ENCODE measurements at places on chromosomes 1 and 21. TPM values are rescaled to one million over a fixed set of nuclear protein-coding genes. Genes with fewer than 3 reads are reported as not detected.
A peak's percentile ranks its signal among the peaks of the same experiment; 100 is the strongest.

The CCDC17 gene
- 2.5 TPM for total RNA-seq

The TNFRSF14 gene
- total RNA-seq = 199 TPM

DNA sequence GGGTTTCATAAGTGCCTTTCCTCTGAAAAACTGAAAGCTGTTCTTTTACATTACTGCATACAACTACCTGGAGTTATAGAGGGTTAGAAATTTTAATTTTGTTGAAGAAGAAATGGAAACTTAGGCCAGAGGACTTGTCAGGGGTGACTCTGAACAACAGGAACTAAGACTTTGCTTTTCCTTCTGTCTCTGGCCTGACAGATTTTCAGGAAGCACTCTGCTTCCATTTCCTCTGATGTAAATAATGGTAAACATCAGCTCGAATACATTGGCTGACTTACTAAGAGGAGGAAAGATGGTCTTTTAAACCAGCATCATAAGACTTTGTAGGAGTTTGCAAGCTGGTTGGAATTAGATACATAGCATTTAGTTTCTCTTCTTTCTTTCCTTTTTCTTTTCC, 27.1 kb upstream of the PLEKHM2 start:
- DNase-seq = no peak

- DNase-seq = no peak
Observed at GRCh38 chr1:205065666-205066065, 18.6 kb downstream of the TMEM81 start.

- no peak for DNase-seq
Observed at GRCh38 chr1:115237507-115237906, 100.5 kb downstream of the NGF start.

GRCh38 chr1:74652711-74653139, 20.9 kb downstream of the ERICH3 start:
- no peak for DNase-seq

DNA sequence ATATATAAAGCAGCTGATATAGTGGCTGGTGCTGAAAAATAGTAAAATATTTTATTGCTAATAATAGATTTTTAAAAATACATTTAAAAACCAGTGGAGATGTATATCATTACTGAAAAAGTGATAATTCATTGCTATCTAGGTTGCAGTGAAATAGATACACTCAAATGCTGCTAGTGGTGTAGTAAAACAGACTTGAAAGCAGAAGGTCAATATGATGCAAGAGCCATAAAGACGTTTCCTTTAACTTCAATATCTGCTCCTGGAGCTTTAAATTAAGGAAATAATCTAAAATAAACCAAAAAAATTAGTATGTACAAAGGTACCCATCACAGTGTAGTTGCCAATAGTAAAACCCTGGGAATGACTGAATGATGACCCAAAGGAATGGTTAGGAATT, 26.2 kb downstream of the RHEX start:
- no peak for DNase-seq

DNA sequence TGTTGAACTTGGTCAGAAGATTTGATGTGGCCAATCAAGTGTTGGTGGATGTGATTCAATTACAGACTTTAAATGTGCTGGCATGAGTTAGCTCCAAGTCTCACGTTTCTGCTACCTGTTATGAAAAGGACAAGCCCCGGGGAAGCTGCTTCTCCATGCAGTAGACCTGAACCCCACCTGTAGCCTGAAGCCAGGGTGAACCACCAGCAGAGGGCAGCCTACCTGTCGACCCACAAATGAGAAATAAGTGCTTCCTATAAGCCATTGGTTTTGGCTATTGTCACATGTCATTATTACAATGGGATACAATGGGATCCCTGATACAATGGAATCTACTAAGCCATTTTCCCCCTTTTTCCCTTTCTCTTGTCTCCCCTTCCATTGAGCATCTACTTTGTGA, 230.2 kb downstream of the PRDM2 start:
- DNase-seq = no peak

The OR4F29 gene
- not detected for total RNA-seq

- DNase-seq = no peak
Observed at GRCh38 chr1:157595356-157595755, 2.5 kb downstream of the FCRL4 start.

The TMEM82 gene
- total RNA-seq = not detected

The SERPINC1 gene
- not detected for total RNA-seq

- no peak for DNase-seq
Observed at GRCh38 chr1:33294071-33295010, 26.6 kb downstream of the A3GALT2 start.

The SPATA1 gene
- total RNA-seq = 1.5 TPM

DNA sequence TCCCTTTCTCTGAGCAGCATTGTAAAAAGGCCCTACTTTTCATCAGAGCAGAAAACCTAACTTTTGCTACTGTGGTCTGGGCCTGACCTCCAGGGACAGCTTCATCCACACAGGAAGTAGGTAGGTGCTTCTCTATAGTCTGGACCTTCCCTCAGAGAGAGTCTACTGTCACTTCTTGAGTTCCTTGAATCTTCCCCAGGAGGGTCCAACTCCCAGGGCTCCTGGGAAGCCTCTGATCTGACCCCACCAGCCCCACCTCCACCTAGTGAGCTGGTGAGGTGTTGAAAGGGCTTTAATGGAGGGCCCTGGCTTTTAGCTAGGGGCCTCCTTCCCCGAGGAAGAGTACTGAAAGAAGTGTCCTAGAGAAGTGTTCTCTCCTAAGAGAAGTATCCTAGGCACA, 2.7 kb upstream of the VANGL2 start:
- no peak for DNase-seq

GRCh38 chr1:54355931-54356679, 50.1 kb downstream of the SSBP3 start:
- no peak for DNase-seq

DNA sequence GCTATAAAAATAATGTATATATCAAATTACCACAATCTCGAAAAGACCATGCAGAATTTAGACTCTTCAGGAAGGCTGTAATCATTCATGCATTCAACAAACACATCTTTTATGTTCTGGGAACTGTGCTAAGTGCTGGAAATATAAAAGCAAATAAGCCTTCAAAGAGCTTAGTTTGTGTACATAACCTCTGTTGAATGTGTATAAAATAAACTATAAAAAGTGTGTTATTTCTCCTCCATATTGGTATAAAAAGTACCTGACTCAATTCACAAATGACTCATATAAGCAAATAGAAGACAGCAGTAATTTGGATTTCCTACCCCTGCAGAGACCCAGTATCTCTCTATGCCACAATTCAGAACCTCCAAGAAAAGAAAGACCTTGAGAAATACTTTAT, 36.8 kb downstream of the RAB3GAP2 start:
- DNase-seq = no peak

The LCE3D gene
- total RNA-seq = not detected

- DNase-seq = no peak
Observed at GRCh38 chr1:212752252-212752933, 39.2 kb downstream of the NSL1 start.

The RNASEL gene
- 3.6 TPM for total RNA-seq

DNA sequence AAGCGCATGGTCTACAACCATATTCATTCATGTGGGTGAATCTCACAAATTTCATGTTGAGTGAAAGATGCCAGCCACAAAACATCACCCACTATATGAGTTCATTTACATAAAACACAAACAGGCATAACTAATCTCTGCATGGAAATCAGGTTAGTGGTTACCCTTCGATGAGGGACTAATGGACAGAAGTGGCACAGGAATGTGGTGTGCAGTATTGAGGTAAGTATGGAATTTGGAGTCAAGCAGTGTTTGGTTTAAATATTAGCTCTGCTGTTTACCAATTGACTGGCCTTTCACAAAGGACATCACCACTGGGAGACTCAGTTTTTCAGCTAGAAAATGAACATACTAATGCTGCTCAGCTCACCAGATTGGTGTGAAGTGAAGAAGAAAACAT, 24.2 kb downstream of the CCDC185 start:
- no peak for DNase-seq

The FCRL4 gene
- total RNA-seq = not detected

GRCh38 chr1:113905435-113905861, 322 bp downstream of the DCLRE1B start:
- DNase-seq = no peak

The ETS2 gene
- 62.8 TPM for total RNA-seq

DNA sequence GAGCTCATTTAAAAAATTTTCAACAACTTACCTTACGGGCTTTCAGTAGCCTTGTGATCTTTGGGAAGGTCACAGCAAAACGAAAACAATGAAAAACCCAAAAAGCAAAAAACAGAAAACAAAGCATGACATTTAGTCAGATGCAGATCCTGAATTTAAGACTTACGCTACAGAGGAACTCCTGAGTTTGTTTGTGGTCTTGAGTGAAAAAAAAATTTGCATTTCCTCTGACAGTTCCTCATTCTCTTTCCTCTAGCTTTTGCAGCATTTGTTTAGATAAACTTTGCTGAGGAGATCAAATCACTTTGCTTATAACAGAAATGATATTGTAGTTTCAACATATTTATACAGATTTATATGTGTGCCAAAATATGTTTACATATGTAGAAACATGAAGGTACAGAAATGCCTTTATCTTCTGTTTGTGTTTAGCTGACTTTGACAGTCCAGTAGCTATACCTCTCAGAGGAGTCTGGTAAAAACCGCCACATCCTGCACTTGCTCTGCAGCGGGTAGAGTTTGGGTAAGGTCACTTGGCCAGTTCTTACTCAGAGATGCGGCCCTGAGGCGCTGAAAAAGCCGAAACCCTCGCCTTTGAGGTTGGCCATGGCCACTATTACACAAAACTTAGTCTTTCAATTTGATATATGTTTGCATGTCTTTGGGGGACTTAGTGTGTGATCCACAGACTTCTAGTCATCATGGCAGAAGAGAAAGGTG, 142.5 kb downstream of the TNR start:
- peak; percentile 14 for DNase-seq

All from activated T-helper 2 cell treated with anti-CD3 and anti-CD28 coated beads, Interferon-gamma antibody, Interleukin-2, Interleukin-4, amounts not matched to agents 10 μg/mL and 5 μg/mL and 100 μg/mL, durations not matched to agents 14 hours and 24 hours and 36 hours (primary cell).